ENCODE measurements at places on chromosomes 3 and 15. TPM values are rescaled to one million over a fixed set of nuclear protein-coding genes. Genes with fewer than 3 reads are reported as not detected.

Gene DUOXA2
- not detected for total RNA-seq

Gene ANKRD63
- not detected for total RNA-seq

Gene FANCD2OS
- total RNA-seq = not detected

Gene GOLGA6A
- total RNA-seq = not detected

Gene RHOA
- total RNA-seq = 637 TPM

Gene C3orf49
- total RNA-seq = not detected

Data from uterine smooth muscle cell (primary cell).